ENCODE measurements at places on chromosomes 7 and 10.
A peak's percentile ranks its signal among the peaks of the same experiment; 100 is the strongest.

DNA sequence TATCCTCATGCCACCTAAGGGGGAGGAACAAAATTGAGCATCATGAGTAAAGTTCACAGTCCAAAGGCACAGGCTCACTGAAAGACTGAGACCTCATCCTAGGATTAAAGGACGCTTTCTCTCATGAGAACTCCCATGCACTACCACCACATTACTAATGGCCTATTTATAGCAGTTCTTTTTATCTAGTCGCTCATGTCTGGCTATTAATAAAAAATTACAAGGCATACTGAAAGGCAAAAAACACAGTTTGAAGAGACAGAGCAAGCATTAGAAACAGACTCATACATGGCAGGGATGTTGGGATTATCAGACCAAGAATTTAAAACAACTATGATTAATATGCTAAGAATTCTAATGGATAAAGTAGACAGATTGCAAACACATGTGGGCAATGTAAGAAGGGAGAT, 46.0 kb upstream of the CDK13 start:
- no peak for DNase-seq

- peak; percentile 46 for DNase-seq
Observed at GRCh38 chr7:132930881-132931280, 151.0 kb downstream of the CHCHD3 start.

GRCh38 chr10:127418536-127419168, 130.5 kb upstream of the NPS start:
- DNase-seq: no peak

DNA sequence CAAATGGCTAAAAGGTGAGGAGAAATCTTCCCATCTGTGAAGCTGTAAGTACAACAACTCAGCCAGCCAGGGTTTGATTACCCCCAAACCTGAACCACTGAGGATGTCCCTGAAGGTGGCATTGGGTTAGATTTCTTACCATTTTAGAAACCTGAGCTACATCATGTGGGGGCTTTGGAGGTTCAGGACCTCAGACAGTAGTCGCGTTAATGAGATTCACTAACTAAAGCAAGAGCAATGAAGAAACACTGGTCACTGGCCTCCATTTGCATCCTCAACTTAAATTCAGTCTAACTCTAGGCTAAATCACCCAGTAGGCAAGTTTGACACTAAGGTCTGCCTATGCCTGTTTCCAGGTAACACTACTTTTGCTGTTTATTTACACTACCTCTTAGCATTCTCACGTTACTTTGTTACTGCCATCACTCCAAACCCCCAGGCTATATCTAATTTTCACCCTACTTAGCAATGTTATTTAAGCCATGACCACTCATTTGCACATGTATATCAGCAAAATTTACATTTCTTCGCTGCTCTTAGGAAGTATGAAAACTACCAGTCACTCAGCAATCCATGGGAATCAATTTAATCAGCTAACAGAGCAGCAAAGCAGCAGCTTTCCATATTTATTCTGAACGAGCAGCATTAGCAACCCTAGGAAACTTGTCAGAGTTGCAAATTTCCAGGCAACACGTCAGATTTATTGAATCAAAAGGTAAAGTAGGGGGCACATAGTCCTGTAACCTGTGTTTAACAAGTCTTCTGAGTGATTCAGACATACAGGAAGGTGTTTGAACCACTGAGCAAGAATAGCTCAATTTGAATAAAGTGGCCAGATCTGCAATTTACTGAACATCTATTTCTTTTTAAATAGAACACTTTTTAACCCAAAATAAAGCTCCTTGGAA, 788.4 kb upstream of the SORCS1 start:
- no peak for DNase-seq

DNA sequence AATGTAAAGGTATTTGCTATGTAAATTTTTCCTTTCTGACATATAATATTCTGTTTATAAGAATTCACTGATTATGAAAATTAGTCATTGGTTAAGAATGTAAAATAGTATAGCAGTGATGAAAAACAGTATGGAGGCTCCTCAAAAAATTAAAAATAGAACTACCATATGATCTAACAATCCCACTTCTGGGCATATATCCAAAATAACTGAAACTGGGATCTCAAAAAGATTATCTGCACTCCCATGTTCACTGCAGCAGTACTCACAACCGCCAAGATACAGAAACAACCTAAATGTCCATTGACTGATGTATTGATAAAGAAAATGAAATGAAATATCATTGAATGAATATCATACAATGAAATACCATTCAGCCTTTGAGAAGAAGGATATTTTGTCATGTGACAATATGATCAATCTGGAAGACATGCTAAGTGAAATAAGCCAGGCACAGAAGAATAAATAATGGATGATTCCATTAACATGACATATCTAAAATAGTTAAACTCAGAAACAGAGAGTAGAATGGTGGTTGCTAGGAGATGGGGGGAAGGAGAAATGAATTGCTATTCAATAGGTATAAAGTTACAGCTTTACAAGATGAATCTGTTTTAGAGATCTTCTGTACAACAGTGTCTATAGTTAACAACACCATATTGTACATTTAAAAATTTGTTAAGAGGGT, 14.0 kb downstream of the C10orf88 start:
- DNase-seq: no peak

GRCh38 chr7:94450044-94450697, 55.5 kb downstream of the COL1A2 start:
- no peak for DNase-seq

DNA sequence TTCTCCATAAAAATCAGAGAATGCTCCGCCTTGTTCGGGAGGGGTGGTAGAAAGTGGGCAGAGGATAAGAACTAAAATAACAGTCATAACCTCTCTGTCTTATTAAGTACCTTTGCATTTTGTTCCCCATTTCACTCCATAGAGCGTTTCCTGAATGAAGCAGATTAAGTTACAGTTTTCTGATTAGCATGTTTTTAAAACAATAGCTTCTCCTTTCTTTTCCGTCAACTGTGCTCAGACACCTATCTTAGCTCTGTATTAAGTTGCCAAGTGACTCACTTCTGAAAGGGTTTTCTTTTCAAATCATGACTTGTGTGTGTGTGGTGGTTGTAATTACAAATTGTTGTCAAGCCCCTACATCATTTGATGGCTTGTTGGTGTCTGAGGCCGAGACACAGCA, 1.4 kb downstream of the HABP2 start:
- no peak for DNase-seq

- no peak for DNase-seq
Observed at GRCh38 chr10:82319562-82319961, 444.6 kb downstream of the NRG3 start.

GRCh38 chr7:112372101-112372500, 78.2 kb upstream of the IFRD1 start:
- no peak for DNase-seq

DNA sequence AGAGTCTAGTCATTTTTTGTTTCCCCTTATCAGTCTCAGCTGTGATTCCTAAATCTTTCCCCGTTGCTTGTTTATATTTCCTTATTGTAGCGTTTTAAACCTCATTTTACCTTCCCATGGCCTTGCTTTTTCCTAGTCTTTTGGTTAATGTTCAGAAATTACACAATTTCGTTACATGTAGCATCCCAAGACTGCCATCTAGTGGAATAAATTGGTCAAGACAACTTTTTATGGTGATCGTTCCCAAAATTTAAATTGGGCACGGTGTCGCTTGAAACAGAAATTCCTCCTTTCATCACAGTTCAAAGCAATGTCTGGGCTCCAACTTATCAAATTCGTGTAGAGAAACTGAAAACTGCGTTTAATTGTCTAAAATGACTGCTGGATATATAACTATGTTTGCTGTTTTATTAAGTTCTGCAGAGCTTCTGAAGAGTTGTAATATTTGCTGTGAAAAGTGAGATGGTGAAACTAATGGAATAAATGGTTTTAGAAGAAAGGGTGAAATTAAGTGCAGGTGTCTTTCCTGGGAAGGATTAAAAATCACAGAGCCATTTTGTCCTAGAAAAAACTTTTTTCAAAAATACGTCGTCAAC, 370.2 kb downstream of the PHF14 start:
- peak; percentile 86 for DNase-seq

DNA sequence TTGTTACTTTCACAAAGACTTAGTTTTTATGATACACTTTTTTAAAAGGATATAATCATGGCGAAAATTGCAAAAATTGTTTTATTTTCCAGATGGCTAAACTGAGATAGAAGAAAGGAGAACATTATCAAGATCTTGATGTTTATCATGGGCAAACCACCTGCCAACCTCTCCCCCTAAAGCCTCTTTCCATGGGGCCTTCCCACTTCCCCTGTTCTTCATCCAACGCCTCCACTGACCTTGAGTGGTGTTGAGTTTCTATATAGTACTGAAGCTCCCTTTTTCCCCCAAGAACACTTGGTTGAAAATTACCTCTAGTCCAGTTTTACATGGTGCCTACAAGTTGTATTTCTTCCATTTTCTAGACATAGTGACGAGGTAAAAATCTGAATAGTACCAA, 5.0 kb downstream of the CREB3L2 start:
- DNase-seq: no peak

GRCh38 chr7:510782-511281, 8.8 kb downstream of the PDGFA start:
- DNase-seq: no peak

- DNase-seq: no peak
Observed at GRCh38 chr10:123835575-123835974, 56.0 kb downstream of the CPXM2 start.

DNA sequence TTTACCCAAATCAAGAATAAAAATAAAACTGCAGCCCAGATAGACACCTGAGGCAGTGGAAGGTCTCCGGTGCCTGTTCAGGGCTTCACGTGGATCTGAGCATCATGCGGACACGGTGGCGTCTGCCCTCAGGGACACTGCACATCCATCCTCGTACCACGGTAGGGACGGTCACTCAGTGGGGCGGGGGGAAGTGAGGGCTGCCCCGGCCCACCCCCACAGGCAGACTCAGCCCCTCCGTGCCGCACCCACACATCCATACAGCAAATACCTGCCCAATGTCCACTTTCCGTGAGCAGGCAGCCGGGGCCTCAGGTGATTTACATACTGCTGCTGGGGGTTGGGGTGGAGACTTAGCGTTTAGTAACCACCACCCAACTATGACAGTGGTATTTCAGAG, 207.8 kb downstream of the DIP2C start:
- no peak for DNase-seq

- no peak for DNase-seq
Observed at GRCh38 chr10:8594711-8595110, 540.2 kb downstream of the GATA3 start.

- DNase-seq: peak; percentile 46
Observed at GRCh38 chr10:110035070-110035921, 27.5 kb downstream of the ADD3 start.

DNA sequence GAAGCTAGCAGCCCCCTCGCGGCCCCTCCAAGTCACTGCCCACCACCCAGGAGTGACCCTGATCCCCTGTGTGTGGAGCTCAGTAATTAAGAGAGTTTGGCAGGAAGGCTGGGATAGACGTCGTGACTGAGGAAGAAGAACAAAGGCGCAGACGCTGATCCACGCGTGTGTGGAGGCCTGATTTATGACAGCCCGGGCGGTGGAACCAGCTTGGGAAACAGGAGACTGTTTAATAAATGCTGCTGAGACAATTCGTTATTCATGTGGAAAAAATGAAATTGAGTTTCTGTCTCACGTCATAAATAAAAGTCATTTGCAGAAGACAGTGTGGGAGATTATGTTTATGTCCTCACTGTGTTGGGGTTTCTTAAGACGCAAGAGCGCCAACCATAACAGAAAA, 130.8 kb downstream of the ELFN1 start:
- no peak for DNase-seq

DNA sequence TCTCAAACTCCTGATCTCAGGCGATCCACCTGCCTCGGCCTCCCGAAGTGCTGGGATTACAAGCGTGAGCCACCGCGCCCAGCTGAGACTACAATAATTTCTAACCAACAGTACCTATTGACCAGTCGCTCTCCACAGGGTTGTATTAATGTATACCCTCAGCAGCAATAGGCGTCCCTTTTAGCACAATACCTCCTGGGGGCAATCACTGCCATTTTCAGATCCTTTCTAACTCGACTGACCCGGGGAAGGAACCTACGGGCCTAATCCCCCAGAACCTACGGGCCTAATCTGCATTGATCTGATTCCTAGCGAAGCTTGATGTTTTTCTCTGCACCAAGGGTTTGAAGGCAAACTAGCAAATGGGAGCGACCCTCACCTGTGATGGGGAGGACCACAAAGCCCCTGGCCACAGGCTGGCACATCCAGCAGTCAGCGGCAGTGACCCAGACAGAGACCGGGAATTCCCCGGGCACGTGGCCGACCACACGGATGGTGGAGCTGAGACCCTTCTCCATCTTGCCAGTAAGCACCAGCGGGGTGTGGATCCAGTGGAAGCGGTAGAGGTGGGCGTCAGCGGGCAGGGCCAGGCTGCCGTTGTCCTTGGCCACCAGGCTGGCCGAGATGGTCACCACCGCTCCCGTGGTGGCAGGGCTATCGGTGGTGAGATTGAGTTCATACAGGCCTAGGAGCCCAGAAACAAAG, 6.9 kb downstream of the TMEM130 start:
- DNase-seq: no peak

DNA sequence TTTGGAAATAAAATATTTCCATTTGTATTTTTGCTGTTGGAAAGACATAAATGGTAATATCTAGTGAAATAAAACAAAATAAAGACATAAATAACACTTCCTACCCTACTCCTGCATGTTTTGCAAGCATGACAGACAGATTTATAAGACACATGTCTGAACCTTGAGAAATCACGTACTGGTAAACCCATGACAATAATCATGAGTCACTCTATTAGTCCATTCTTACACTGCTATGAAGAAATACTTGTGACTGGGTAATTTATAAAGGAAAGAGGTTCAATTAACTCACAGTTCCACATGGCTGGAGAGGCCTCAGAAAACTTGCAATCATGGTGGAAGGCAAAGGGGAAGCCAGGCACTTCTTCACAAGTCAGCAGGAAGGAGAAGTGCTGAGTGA, 942.2 kb downstream of the REEP3 start:
- DNase-seq: no peak

GRCh38 chr10:104351919-104352318, 1.7 kb upstream of the CFAP58 start:
- no peak for DNase-seq

GRCh38 chr7:120725376-120726039, 132.4 kb downstream of the TSPAN12 start:
- DNase-seq: peak; percentile 68

GRCh38 chr7:39588416-39588815, 22.2 kb downstream of the YAE1 start:
- no peak for DNase-seq

- DNase-seq: no peak
Observed at GRCh38 chr7:27097686-27098577, 2.1 kb upstream of the HOXA1 start.

DNA sequence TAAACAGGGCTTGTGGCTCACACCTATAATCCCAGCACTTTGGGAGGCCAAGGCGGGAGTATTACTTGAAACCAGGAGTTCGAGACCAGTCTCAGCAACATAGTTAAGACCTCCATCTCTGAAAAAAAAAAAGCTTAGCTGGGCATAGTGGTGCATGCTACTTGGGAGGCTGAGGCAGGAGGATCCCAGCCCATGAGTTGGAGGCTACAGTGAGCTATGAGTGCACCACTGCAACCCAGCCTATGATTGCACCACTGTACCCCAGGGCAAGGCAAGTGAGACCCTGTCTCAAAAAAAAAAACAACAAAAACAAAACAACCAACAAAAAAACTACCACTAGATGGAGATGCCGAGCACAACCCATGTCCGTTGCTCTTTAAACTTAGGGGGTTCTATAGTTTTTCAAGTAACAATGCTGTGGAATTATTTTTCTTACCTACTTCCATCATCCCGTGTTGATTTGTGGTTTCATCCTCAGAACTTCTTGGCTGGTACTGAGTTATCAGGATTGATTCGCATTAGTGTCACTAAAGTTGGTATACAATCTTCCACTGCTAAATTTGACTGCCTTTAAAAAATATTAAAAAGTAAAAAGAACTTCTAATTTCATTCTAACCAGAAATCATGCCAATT, 12.2 kb upstream of the REPIN1 start:
- peak; percentile 62 for DNase-seq
